ENCODE measurements at places on chromosomes 6 and 20.

DNA sequence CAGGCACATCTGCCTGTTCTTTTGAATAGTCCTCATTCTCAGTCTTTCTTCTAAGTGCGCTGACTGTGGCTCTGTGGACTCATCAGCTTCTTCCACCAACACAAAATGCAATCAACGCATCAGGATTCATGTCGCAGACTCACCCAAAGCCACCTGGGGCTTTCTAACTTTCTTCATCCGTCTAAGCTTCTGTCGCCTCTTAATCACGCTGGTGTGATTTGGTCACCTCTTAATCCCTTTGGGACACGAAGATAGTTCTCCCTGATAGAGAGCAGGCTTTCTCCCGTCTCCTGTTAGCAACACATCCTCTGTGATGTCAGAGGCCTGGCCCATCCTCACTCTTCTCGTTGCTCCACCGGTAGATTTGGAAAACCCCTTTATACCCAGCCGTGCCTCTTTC lies 78.0 kb upstream of the FOXQ1 start:
- DNase-seq = no peak

- DNase-seq = no peak
These were observed 5.2 kb upstream of the VEGFA start for GRCh38 chr6:43764772-43765171.

GRCh38 chr20:50728981-50729874 lies 2.2 kb upstream of the PARD6B start:
- DNase-seq = no peak

DNA sequence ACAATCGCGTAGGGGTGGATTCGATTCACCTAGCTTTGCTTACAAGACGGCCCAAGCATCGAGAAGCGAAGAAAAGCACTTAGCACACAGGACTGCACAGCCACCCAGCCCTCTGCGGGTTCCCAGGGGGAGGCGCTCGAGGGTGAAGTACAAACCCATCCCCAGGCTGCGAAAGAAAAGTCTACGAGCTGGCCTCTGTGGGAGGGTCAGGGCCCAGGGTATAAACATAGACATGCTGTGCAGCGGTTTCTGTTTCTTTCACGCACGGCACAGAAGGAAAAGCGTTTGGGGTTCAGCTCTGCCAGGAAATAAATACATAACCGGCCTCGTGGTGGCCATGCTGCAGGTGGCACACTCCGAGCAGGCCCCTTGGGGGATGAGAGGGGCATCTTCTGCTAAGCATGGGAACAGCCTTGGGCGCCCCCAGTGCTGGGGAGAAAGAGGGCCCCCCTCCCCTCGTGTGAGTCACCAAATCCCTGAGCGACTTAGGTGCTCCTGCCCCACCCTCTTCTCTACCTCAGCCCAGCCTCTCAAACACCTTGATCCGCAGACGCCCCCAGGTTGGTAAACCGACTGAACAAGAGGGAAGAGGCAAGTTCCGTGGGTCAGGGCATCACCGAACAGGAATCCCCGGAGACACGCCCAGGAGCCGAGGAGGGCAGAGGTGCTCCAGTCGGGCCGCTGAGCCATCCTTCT lies 91.6 kb upstream of the RIPOR2 start:
- no peak for DNase-seq

DNA sequence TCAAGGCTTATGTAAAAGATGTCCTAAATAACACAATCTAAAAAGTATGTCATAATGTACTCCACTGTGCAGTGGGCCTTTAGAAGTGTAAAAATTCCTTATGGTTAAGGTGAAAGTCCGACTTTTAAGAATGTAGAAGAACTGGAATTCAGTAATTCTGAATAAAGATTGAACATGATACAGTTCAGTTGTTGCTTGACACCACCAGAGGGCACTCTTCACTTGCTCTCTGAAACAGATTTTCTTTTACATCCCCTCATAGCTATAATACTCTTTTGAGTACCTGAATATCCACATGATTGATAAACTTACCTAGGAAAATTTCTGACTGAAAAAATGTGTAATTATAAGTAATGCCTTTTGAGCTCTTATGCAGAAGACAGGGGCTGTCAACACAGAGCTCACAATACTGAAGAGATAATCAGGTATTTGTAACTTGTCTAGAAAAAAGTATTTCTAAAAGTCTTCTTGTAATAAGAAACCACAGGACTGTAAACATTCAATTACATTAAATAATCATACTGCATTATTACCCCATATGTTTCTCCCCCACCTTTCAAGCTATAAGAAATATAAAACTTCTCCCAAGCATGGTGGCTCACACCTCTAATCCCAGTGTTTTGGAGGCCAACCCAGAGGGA lies 92.1 kb downstream of the POPDC3 start:
- DNase-seq = peak; percentile 33

- no peak for DNase-seq
These were observed 58.0 kb upstream of the TFB1M start for GRCh38 chr6:155372256-155372655.

- DNase-seq = no peak
These were observed 789 bp downstream of the PHACTR1 start for GRCh38 chr6:12717356-12717755.

GRCh38 chr6:36515844-36516243 lies 31.4 kb downstream of the STK38 start:
- no peak for DNase-seq

- peak; percentile 61 for DNase-seq
These were observed 645 bp downstream of the DDX39B start for GRCh38 chr6:31541059-31541657.

- DNase-seq = no peak
These were observed 101.1 kb upstream of the EMILIN3 start for GRCh38 chr20:41467690-41468089.

DNA sequence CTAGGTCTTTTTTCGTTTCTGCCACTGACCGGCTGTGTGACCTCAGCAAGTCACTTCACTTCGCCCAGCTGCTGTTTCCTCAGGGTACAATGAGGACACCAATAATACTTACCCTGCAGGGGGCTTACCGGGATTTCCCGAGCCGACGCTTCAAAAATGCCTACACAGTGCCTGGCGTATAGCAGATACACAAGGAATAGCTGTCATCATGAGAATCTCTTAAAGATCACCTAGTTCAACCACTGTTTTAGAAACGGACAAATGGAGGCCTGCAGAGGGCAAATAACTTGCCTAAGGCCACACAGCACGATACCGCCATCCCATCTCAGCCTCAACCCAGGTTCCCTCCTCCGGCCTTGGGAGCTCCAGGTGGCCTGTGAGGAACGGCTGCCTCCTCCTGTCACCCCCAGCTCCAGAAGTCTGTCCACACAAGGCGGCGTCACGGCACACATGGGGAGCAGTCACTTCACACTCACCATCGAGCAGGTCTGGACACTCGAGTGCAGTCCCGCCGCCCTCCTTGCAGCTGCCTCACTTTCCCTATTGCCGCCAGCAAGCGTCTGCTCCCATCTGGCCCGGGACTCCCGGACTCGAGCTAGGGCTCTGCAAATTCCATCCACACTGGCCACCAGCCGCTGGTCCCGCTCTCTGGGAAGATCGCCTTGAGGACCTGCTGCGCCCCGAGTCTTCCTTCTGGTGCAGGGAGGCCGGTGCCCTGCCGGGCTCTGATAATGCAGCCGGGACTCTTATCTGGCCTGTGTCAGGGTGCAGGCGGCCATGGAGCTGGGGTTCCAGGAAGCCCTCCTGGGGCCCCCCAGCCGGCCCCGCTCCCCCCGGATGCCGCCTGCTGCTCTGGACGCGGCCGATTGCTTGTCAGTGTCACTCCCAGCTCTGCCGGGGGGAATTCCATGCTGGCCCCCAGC lies at the start of gene RIPOR3:
Gene RIPOR3 (minus strand): TSS at position 893 of the 923 bp plus-strand sequence. CDS start 414 bp downstream, at position 479.
- DNase-seq = no peak

DNA sequence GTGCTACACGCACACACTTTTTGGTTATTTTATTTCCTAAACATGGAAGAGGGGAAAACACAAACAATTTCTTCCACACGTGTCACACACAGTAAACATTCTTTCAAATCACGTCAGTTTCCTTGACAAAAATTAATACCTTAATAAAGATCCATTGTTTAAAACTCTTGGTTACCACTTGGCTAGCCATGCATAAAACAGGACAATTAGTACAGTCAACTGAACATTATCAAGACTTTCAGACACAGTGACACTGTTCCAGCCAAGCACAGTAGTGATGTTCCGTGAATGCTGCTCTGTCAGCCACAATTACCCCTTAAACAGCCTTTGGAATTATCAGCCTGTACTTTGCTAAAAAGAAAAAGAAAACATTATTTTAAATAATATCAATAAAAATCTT lies 50.8 kb downstream of the GMDS start:
- no peak for DNase-seq

- no peak for DNase-seq
These were observed 210.1 kb downstream of the SYNDIG1 start for GRCh38 chr20:24679448-24680047.

DNA sequence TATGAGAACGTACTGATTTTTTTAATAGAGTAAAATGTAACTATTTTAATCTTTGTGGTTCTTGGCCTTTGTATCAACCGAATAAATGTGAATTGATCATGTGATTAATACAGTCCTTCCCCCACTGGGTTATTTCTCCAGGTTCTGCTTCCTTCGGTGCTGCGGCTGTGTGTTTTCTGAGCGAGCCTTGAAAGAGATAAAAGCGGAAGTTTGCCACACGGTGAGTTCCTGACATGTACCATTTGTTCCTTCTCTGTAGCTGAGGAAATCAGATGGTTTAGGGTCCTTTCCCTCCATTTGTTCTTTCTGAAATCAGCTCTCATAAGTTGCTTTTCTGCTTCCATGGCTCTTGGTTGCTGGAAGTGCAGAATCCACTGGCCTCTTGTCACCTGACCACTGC lies 15.5 kb downstream of the RTF2 start:
- no peak for DNase-seq

DNA sequence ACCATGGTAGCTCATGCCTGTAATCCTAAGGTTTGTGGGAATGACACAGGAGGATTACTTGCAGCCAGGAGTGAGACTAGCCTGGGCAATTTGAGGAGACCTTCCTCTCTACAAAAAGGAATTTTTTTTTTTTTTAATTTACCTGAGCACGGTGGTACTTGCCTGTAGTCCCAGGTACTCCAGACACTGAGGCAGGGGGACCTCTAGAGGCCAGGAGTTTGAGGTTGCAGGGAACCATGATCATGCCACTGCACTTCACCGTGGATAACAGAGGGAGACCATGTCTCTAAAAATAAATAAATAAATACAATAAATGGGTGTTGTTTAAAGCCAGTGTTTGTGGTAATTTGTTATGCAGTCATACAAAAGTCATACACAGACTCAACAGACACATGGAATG lies 2.4 kb upstream of the HLA-F start:
- no peak for DNase-seq

DNA sequence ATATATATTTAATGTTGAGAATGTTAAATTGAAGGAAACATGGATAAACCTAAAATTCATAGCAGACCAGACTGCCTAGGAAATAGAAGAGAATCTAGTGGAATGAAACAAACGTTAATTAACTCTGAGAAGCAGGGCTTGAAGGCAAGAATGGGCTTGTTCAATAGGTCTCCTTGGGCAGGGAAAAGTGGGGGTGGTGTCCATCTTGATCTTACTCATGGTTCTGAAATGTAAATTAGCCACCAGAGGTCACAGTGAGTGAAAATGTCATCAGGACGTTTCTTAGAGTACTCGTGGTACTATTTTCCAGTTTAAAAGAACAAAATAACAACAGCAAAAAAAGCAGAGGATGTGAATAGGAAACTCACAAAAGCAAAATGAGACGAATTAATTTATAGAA lies 66.8 kb upstream of the BTBD3 start:
- DNase-seq = no peak

GRCh38 chr6:148955441-148955840 lies 208.6 kb downstream of the UST start:
- no peak for DNase-seq

GRCh38 chr6:88983532-88983931 lies 20.1 kb upstream of the RNGTT start:
- DNase-seq = no peak

DNA sequence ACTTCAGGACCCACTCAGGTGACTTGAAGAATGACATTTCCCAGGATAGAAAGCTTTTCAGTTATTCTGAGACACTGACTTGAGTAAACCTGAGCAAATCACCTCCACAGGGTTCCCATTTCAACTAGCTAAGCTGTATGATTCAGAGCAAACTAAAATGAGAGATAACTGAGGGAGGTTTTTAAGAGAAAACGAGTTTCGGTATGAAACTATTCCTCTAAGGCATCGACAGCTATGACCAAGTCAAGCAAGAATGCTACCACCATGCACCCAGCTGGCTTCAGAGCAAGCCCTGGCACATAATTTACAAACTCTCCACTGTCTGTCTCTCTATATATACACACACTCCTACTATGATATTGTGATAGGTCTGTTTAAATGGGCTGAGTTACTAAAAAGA lies 75.4 kb downstream of the PERP start:
- DNase-seq = no peak

GRCh38 chr20:4897600-4897999 lies 103.7 kb downstream of the SLC23A2 start:
- no peak for DNase-seq

- no peak for DNase-seq
These were observed 24.2 kb downstream of the TBC1D7 start for GRCh38 chr6:13304101-13304500.

DNA sequence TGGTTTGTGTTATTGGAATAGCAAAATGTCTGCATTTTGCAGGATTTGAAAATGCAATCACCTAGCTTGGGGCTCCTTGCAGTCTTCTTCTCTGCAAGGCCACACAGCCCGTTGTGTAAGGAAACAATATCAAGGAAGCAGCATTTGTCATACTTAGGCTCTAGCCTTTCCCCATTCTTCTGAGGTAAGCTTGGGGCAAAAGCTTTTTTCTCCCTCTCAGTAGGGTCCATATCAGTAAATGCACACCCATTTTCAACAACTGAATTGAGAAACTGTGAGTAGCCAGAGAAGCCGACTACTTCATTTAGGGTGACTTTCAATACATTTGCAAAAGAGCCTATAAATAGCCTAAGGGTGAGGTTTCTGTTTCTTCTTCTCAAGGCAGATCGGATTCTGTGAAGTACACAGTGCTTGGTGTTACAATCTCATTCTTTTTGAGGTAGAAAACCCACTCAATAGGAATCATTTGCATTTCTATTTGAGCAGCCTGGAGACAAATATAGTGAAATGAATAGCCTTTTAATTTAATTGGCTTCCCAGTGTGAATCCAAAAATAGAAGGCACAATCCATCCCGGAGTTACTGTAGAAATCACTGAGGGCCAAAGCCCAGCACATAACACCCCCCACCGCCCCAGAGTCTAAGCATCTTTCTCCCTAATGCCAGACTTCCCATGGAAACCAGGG lies 61.8 kb downstream of the BTBD3 start:
- no peak for DNase-seq

DNA sequence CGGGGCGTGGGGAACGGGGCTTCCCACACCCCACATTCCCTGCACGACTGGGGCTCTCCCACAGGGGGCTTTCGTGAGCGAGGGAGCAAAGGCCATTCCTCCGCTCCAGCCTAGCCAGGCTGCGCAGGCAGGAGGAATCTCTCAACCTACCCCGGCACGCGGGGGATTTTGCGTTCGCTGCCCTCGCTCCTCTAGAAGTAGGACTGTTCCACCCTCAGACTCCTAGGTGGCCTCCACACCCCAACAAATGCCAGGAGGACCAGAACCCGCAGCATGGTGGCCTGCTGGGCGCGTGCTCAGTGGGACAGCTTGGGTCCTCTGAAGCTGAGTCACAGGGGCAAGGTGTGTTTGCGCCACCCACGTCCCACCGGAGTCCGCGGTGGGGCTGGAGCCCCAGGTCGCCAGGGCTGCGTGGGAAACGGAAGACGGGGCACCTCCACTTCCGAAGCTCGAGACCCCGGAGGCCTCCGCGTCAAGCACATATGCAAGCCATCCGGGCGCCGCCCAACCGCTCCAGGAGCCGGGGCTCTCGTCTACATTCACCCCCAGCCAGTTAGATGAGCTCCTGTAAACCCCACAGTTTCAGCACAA lies 1938.5 kb upstream of the DEFB115 start:
- DNase-seq = no peak
